Effector CD8-positive, alpha-beta T cell (primary cell): ENCODE measurements at places on chromosomes 16 and 17.

GRCh38 chr16:65876056-65876408 lies 490.5 kb upstream of the CDH5 start:
- no peak for DNase-seq

GRCh38 chr16:1706386-1707192 lies 594 bp downstream of the MAPK8IP3 start:
- peak; percentile 23 for DNase-seq

DNA sequence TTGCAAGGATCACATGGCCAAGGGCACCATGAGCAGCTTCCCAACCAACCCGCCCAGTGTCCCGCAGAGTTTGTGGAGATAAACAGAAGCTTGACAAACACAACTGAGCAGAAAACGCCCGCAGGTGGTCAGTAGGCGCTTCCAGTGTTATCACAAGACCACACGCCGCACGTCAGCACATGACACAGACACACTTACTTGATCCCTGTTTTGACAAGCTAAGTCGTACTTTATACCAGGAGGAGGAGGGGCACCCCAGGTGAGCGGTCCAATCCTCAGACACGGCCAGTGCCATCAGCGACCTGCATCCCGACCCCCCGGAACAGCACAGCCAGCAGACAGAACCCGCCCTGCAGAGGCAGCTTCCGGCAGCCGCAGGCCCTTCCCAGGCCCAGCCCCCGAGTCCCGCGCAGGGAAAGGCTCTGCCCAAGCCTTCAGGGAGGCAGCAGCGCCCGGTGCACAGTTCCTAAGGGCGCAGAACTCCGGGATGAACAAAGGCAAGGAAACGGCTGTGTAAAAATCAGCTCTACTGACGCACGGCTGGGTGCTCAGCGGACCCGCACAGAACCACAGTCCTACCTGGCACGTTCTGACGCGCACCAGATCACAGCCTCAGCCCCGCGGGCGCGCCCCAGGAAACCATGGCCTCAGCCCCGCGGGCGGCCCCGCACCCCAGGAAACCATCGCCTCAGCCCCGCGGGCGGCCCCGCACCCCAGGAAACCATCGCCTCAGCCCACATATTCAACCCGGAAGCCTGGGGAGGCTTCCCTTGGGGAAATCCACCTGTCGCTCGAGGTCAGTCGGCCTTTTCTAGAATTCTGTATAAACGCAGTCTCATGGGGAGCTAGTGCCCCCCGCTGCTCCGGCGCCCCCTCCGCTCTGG lies 27.8 kb downstream of the AXIN1 start:
- DNase-seq, result peak; percentile 59

DNA sequence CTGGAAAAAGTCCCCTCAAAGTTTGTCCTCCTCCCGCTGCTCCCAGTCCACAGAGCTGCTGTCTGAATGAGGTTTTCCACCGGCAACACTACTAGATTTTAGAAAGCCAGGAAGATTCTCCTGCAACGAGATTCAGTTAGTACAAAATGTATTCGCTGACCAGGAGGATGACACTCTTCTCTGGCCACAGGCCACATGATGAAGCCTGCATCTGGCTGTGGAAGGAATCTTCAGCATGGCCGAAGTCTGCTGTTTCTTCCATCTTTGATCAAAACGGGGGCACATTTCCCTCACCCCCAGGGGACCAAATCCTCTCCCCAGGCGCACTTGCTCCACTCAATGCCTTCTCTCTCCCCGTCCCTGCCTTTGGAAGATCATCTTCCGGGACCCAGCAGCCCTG lies 215.8 kb upstream of the NLRP1 start:
- no peak for DNase-seq

DNA sequence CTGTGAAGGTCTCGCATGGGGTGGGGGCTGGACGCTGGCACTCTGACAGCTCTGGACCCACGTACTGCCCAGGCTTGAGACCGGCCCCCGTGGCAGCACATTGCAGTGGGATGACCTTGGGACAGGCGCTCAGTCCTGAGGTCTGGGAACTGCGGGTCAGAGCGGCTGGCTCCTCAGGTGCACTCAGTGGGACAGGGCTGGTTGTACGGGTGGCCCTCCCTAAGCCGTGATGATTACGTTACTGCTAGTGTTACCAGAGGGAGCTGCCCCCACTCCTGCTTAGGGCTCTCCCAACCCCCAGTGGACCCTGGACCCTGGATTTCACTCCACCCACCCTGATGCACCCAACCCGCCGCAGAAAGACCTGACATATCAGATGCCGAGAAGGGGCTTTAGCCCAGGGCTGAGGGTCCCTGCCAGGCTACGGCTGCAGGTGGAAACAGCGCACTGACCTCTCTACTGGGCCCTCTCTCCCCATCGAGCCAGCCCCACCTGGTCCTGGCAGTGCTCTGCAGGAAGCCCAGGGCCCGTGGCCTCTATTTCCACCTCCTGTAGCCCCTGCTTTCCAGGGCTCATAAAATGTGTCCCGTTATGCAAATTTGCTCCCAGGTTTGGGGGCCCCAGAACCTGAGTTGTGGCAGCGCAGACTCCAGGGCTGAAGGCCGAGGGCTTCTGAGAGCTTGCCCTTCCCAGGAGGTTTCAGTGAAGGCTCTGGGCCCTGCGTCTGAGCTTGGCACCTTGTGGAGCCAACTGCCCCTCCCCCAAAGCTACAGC lies 77.2 kb downstream of the RTN4RL1 start:
- no peak for DNase-seq

- no peak for DNase-seq
Observed at GRCh38 chr16:48206594-48207242, 37.4 kb upstream of the LONP2 start.

DNA sequence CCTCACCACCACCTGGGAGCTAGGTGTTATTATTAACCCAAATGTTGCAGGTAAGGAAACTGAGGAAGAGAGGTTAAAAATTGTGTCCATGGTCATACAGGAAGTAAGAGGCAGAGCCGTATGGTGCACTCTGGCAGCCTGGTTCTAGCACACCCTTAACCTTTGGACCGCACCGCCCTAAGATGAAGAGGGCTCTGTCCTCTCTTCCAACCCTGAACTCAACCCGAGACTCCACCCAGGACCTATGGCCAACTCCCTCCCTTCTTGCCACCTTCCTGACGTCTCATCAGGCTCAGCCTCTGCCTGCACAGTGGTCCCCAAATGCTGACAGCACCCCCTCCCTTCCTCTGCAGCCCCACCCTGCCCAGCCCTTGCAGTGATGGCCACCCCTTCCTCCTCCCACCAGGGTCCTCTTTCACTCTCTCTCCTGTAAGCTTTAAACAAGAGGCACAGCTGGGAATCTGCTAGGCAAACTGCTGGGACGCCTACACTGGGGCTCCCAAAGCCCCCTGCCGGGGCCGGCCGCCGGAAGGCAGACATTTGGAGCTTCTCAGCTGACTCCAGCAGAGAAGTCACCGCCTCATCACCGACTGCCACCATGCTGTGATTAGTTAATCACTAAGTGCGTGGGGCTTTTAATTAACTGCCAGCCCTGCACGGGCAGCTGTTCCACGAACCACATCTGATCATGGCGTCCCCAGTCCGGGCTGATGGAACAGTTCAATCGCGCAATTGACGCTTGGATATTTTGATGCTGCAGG lies 16.7 kb upstream of the C16orf78 start:
- DNase-seq, result no peak

GRCh38 chr17:80523956-80524712 lies 20.5 kb upstream of the RPTOR start:
- no peak for DNase-seq

- DNase-seq, result no peak
Observed at GRCh38 chr16:31916056-31916488, 42.5 kb downstream of the ZNF267 start.

GRCh38 chr17:14856176-14856575 lies 408.9 kb downstream of the PMP22 start:
- no peak for DNase-seq

DNA sequence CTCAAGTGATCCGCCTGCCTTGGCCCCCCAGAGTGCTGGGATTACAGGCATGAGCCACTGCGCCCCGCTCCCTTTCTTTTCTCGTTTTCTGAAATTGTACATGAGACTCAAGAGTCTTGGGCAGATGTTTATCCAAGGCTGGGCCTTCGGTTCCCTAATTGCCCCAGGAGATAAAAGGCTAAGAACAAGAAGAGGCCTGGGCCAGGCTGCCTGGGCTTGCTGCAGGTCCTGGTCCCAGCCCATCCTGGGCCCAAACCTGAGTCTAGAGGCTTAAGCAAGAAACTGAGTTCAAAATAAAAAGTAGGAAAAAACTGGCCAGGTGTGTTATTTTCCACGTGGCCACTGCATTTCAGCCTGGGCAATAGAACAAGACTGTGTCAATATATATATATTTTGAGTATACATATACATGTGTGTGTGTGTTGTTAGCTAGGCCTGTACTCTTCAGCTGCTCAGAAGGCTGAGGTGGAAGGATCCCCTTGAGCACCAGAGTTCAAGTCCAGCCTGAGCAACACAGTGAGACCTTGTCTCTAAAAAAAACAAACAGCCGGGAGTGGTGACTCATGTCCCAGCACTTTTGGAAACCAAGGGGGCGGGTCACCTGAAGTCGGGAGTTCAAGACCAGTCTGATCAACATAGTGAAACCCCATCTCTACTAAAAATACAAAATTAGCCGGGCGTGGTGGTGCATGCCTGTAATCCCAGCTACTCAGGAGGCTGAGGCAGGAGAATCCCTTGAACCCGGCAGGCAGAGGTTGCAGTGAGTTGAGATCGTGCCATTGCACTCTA lies 6.8 kb upstream of the CLUH start:
- no peak for DNase-seq

DNA sequence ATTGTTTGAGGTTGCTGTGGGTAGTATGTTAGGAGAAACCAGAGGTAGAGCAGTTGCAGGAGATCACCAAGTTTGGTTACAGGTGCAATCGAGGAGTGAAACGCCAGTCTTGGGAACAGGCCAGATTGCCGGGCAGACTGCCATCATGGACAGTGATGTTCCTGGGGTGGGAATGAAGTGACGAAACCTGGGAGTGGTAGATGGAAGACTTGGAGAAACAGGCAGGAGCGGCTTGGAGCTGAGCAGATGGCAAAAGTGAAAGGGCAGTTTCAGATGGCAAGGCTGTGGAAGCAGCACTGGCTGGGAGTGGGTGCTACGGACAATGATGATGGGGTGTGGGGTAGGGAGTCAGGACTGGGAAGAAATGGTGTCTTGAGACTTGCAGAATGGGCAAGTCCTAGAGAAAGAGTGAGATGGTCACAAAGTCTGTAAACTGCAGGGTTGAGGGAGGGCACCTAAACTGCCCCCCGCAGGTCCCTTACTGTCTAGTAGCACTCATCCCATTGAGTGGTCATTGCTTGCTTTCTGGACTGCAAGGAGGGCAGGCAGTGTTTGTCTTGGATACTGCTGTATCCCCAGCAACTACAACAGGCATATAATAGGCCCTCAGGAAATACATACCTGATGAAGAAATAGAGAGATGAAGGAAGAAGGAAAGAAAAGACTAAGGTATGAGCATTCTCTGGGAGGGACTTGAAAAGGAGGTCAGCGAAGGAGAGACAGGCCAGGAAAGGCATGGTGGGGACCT lies 29.5 kb upstream of the ULK2 start:
- DNase-seq, result no peak

DNA sequence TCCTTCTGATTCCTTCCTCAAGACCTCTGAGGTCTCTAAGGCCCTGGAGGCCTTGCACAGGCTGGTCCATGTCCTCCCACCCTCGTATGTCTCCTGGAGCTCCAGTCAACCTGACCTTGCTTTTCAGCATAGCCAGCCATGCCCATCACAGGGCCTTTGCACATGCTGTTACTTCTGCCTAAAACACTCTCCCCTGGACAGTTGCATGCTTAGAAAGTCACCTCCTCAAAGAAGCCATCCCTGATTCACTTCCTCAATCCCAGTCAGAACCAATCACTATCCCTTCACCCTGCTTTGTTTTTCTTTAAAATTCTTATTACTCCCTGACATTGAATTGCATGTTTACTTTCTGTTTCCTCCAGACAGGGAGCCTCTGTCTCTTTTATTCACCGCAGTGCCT lies 322.1 kb upstream of the CCL2 start:
- DNase-seq, result no peak
